ENCODE measurements at places on chromosomes 12 and 14. TPM values are rescaled to one million over a fixed set of nuclear protein-coding genes. Genes with fewer than 3 reads are reported as not detected.

HDAC7 gene
- 62.9 TPM for total RNA-seq

ZNF10 gene
- 15.2 TPM for total RNA-seq

PRB2 gene
- not detected for total RNA-seq

CRIP2 gene
- total RNA-seq: 149 TPM

GRCh38 chr14:53523226-53523625 lies 370.1 kb upstream of the DDHD1 start:
- no peaks in the 10 kb centered on the region for H3K36me3 ChIP-seq
- peak; percentile 37 for DNase-seq
- no peak overlapping the region for H3K27ac ChIP-seq
- H3K4me3 ChIP-seq: no peak overlapping the region

DNA sequence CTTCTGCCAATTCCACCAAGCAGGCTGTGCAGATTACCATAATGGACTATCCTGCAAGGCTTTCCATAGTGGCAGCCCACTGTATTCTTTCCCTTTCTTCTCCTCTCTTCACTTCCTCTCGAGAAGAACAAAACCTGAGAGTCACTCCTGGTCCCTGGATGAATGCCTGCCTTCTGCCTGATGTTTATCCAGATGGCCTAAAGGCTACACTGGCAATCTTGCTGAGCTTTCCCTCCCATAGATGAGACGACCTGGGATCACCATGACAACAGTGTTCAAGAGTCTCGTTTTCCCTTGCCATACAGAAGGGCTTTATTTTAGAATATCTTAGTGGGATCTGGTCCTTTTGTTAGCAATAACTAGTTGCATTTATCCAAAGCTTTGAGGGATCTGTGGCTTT lies 142.3 kb downstream of the RTN1 start:
- no peaks in the 10 kb centered on the region for H3K36me3 ChIP-seq
- DNase-seq: no peak
- H3K27ac ChIP-seq: no peak overlapping the region
- H3K27me3 ChIP-seq: no peaks in the 10 kb centered on the region
- no peak overlapping the region for H3K4me3 ChIP-seq

GRCh38 chr12:122413516-122414404 lies 8.7 kb downstream of the CLIP1 start:
- DNase-seq: peak; percentile 50
- H3K27ac ChIP-seq: peak overlapping the region; percentile 48
- peaks cover 18% of the 10 kb centered on the region for H3K4me1 ChIP-seq
- peak overlapping the region; percentile 21 for H3K4me3 ChIP-seq
- no peaks in the 10 kb centered on the region for H3K27me3 ChIP-seq

DNA sequence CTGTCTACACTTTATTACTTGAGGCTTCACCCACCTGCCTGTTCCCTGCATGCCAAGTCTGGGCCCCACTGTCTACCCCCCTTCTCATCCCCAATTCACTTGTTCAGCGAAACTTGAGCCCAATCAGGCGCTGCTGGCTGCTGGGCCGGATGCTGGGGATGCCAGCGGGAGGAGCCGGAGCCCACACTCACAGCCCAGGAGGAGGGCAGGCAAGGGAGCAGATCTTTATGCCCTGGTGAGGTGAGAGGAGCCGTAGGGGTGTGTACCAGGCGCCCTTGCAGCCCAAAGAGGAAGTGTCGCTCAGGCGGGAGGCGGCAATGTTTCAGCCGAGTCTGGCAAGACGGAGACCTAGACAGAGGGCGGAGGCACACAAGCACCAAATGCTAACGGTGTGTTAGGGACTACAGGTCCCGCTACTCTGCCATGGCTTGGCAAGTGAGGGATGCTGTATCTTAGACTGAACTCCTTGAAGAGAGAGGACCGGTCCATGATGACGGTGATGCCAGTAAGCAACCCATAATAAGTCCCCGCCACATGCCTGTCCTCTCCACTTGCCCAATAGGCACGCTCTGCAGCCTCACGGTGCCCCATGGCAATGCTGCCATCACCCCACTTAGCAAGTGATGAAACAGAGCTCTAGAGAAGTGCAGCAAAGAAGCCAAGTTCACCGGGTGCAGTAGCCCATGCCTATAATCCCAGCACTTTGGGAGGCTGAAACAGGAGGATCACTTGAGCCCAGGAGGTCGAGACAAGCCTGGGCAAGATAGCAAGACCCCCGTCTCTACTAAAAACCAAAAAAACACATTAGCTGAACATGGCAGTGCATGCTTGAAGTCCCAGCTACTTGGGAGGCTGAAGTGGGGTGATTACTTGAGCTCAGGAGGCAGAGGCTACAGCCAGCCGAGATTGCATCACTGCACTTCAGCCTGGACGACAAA lies 41.6 kb downstream of the LRRC74A start:
- H3K36me3 ChIP-seq: no peaks in the 10 kb centered on the region
- H3K27ac ChIP-seq: no peak overlapping the region
- no peak for DNase-seq
- no peak overlapping the region for H3K4me3 ChIP-seq

- H3K27ac ChIP-seq: no peak overlapping the region
- no peak overlapping the region for H3K4me3 ChIP-seq
- H3K27me3 ChIP-seq: peaks cover 41% of the 10 kb centered on the region
- no peaks in the 10 kb centered on the region for H3K4me1 ChIP-seq
Measured at GRCh38 chr14:99244941-99245563, 26.9 kb downstream of the BCL11B start.

- no peak overlapping the region for H3K4me3 ChIP-seq
- H3K27me3 ChIP-seq: no peaks in the 10 kb centered on the region
- H3K36me3 ChIP-seq: no peaks in the 10 kb centered on the region
- no peak overlapping the region for H3K27ac ChIP-seq
Measured at GRCh38 chr14:77004711-77005460, 23.6 kb downstream of the IRF2BPL start.

GRCh38 chr12:7162691-7163114 lies 26.8 kb upstream of the PEX5 start:
- H3K27ac ChIP-seq: no peak overlapping the region
- peaks cover 24% of the 10 kb centered on the region for H3K27me3 ChIP-seq
- H3K4me1 ChIP-seq: no peaks in the 10 kb centered on the region
- H3K36me3 ChIP-seq: no peaks in the 10 kb centered on the region
- no peak overlapping the region for H3K4me3 ChIP-seq
